Smooth muscle cell of the pulmonary artery (primary cell): ENCODE measurements at places on chromosomes 3 and 15. TPM values are rescaled to one million over a fixed set of nuclear protein-coding genes. Genes with fewer than 3 reads are reported as not detected.

The WDR93 gene
- 0.07 TPM in 1 of 2 replicates, not detected in the other for total RNA-seq

The INSYN1 gene
- total RNA-seq, result 1.3 and 3.3 TPM in 2 replicates

The GCNT3 gene
- 0.07 and 0.23 TPM in 2 replicates for total RNA-seq

The ANKRD63 gene
- not detected in 2 replicates for total RNA-seq

The DUSP7 gene
- total RNA-seq, result 11.1 and 17.5 TPM in 2 replicates

The INO80 gene
- 24.1 and 33.2 TPM in 2 replicates for total RNA-seq

The CKMT1A gene
- not detected in 2 replicates for total RNA-seq

The SST gene
- total RNA-seq, result not detected in 2 replicates

The PLSCR2 gene
- total RNA-seq, result 0.26 TPM in 1 of 2 replicates, not detected in the other

The STRA6 gene
- 0.59 and 2.6 TPM in 2 replicates for total RNA-seq

The ARGFX gene
- total RNA-seq, result not detected in 2 replicates

The SAMMSON gene
- total RNA-seq, result not detected in 2 replicates

The MUSTN1 gene
- 0.13 TPM in 1 of 2 replicates, not detected in the other for total RNA-seq

The RAB6B gene
- total RNA-seq, result 1.7 and 4.2 TPM in 2 replicates

The ELL3 gene
- 3.0 and 3.1 TPM in 2 replicates for total RNA-seq

The ADGRG7 gene
- total RNA-seq, result 0.07 TPM in 1 of 2 replicates, not detected in the other

The IQCH gene
- total RNA-seq, result 4.0 and 5.0 TPM in 2 replicates

The ABHD17C gene
- total RNA-seq, result 8.8 and 9.6 TPM in 2 replicates

The DPH3 gene
- total RNA-seq, result 23.1 and 23.7 TPM in 2 replicates

The FGD5 gene
- 0.20 and 2.0 TPM in 2 replicates for total RNA-seq

The NEO1 gene
- 28.2 and 61.1 TPM in 2 replicates for total RNA-seq

The CHRM5 gene
- 0.07 TPM in 1 of 2 replicates, not detected in the other for total RNA-seq
